ENCODE measurements at places on chromosomes 3 and 15.

DNA sequence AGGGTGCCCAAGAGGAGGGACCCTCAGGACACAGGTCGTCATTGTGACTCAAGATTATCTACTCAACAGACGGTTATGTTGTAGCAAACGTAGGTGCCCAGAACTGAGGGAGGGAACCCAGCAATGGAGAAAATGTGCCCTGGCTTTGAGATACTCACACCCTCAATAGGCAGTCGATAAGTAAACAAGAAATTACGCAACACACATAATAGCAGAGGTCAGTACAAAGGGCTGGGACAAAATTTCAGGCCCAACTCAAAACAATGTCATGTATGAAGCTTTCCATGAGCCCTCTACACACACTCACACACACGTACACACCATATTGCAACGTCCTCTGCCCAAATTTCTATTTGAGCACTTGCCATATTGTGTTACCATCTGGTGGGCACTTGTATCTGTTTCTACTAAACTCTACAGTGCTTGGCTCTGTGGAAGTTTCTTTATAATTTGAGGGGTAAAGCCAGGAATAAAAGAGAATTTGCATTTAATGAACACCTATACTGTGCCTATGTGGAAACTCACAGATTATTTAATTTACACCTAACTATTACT lies 114.6 kb upstream of the TRIM42 start:
- no peak for DNase-seq

DNA sequence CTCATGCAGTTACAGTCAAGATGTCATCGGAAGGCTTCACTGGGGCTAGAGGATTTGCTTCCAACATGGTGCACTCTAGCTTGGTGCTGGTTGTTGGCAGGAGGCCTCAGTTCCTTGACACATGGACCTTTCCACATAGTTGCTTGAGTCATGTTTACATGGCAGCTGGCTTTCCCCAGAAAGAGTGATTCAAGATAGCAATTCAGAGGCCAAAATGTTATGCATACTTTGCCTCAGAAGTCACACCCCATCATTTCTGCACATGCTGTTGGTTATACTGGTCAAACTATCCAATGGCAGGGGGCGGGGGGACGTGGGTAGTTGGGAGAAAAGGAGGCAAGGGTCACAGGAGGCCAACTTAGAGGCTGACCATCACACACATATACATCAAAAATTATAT lies 58.7 kb downstream of the FOXB1 start:
- DNase-seq, result no peak

DNA sequence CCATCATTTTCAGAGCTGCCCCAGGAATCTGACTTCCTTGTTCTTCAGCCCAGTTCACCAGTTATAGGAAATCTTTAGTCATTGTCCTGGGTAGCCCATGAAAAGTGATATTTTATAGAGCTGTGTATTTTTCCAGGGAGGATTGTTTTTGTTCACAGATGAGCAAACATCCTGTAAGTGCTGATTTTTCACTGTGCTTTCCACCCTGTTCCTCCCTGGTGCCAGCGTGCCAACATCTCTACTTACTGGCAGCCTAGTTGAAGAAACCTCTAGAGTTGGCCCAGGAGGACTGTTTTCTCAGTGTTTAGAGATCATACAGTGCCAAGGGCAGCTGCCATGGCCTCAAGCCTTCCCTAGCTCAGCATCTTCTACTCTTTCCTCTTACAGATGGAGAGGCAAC lies 41.3 kb downstream of the ST6GAL1 start:
- no peak for DNase-seq

- no peak for DNase-seq
Measured at GRCh38 chr3:77055841-77056341, 16.0 kb downstream of the ROBO2 start.

- DNase-seq, result no peak
Measured at GRCh38 chr3:150467381-150467780, 59.3 kb downstream of the TSC22D2 start.

DNA sequence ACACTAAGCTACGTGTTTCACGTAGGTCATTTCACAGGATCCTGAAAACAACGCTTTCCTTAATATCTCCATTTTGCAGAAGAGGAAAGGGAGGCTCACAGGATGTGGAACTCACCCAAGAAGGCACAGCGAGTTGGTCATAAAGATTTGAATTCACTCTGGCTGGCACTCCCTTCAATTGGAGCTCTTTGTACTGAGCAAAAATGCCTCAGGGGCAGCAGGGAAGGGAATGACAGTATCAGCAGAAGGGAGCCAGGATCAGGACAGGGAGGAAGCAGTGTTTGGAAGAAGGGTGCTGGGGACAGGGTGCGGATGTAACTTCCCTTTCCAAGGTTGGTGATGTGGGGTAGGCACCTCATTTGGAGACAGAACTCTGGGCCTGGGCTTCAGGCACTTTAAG lies 1.1 kb upstream of the ST6GAL1 start:
- DNase-seq, result no peak

GRCh38 chr15:81281766-81282605 lies 42.0 kb downstream of the STARD5 start:
- DNase-seq, result no peak

DNA sequence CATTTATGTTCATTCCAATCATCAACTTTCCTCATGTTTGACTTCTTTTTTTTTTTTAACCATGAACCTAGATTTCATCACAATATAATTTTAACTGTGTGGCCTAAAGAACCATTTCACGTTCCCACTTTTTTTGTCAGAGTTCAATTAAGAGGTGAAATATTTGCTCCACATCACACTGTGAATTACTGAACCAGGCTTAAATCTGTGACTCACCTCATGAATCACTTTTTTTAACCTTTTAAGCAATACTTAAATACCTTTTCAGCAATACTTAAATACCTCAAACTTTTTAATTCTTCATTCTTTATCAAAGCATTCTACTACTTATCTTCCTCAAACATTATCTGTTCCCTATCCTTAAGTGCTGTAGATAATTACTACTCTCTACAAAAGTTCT lies 137.6 kb downstream of the SI start:
- no peak for DNase-seq

GRCh38 chr3:186214670-186215069 lies 105.8 kb upstream of the ETV5 start:
- no peak for DNase-seq

DNA sequence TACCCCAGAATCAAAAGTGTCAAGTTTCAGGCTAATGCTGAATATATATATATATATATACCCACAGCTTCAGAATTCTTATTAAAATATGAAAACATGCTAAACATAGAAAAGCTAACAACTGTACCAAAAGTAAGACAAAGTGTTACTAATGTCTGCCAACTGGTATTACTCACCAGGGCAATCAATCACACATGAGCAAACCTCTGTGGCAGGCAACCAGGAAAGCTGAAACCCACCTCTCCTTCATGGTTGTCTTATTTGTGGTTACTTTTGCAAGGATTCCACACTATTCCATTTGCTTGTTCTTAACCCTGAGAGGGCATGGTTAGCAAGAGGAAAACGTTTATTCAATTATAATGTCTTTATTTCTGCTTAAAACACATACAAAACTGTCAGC lies 512.3 kb upstream of the MDFIC2 start:
- DNase-seq, result no peak

- no peak for DNase-seq
Measured at GRCh38 chr3:193773266-193774220, 180.5 kb downstream of the OPA1 start.

- no peak for DNase-seq
Measured at GRCh38 chr3:148106062-148106461, 591.6 kb upstream of the AGTR1 start.

DNA sequence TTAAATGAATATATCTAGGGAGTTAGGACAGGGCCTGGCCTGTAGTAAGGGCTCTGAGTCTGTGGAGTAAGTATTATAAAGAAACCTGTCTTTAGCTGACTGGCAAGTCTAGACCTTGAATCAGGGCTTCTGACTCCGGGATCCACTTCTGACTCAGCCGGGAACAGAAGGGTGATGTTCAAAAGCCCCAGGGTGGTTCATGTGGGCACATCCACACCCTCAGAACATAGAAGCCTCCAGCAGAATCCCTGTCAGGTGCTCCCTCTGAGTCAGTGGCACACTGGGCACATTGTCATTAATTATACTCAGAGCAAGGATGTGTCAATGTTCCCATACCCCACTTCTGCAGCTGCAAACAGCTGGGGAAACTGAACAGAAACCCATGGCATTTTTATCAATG lies 26.7 kb upstream of the SNRK start:
- no peak for DNase-seq
